Activated T-cell treated with anti-CD3 and anti-CD28 coated beads for 24 hours (primary cell): ENCODE measurements at places on chromosomes 12 and 14.

DNA sequence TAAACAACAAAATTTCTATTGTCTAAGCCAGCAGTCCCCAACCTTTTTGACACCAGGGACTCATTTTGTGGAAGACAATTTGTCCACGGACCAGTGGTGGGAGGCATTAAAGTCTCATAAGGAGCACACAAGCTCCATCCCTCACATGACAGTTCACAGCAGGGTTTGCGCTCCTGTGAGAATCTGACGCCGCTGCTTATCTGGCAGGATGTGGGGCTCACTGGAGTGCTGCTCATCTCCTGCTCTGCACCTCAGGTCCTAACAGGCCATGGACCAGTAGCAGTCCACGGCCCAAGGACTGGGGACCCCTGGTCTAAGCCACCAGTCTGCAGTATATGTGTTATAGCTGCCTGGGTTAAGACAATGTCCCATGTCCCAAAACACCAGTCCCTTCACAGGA lies 27.2 kb downstream of the VCPKMT start:
- no peak for DNase-seq

DNA sequence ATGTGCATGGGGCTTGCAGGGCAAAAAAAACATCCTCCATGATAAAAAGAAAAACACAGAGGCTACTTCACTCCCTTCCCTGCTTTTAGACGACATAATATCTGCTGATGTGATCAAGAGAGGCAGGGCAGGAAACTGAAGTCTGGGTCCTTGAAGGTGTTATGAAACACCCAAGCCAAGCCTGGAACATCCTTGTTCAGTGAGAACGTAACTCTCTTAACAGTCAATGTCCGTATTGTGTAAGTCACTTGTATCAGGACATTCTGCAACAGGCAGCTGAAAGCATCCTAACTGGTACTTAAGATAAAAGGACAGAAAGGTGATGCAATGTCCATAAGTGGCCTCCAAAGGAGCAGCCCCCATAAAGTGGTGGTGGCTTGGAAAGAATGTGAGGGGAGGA lies 20.0 kb downstream of the KCNK10 start:
- DNase-seq, result no peak

GRCh38 chr12:81722004-81722403 lies 37.1 kb downstream of the PPFIA2 start:
- DNase-seq, result no peak

- no peak for DNase-seq
Measured at GRCh38 chr12:27303139-27304111, 29.2 kb upstream of the BMAL2 start.

DNA sequence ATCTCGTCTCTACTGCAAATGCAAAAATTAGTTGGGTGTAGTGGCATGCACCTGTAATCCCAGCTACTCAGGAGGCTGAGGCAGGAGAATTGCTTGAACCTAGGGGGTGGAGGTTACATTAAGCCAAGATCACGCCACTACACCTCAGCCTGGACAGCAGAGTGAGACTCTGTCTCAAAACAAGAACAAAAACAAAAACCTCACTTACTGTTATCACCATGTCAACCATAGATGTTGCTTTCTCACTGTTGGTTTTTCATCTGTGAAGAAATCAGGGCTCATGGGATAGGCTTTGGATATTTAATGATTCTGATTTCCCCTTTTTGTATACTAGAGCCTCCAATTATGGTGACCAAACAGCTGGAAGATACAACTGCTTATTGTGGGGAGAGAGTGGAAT lies 49.7 kb upstream of the CHPT1 start:
- no peak for DNase-seq

DNA sequence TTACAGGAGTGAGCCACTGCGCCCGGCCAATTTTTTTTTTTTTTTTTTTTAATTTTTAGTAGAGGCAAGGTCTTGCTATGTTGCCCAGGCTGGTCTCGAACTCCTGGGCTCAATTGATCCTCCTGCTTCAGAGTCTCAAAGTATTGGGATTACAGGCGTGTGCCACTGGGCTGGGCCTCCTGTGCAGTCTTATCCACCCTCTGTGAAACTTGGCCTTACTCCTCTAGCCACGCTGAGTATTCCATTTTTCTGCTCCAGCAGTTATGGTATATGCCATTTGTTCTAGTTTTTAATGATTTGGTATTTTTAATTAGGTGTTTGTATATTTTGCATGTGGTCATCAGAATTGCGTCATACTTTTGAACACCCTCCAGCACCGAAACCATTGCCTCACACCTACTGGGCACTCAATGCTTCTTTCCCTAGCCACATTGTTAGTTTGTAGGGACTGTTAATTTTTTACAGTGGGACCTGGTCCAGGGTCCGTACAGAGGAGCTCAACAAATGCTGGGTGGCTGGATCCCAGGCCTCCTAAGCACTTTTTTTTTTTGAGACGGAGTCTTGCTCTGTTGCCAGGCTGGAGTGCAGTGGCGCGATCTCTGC lies 11.4 kb downstream of the RIOX1 start:
- DNase-seq, result no peak

DNA sequence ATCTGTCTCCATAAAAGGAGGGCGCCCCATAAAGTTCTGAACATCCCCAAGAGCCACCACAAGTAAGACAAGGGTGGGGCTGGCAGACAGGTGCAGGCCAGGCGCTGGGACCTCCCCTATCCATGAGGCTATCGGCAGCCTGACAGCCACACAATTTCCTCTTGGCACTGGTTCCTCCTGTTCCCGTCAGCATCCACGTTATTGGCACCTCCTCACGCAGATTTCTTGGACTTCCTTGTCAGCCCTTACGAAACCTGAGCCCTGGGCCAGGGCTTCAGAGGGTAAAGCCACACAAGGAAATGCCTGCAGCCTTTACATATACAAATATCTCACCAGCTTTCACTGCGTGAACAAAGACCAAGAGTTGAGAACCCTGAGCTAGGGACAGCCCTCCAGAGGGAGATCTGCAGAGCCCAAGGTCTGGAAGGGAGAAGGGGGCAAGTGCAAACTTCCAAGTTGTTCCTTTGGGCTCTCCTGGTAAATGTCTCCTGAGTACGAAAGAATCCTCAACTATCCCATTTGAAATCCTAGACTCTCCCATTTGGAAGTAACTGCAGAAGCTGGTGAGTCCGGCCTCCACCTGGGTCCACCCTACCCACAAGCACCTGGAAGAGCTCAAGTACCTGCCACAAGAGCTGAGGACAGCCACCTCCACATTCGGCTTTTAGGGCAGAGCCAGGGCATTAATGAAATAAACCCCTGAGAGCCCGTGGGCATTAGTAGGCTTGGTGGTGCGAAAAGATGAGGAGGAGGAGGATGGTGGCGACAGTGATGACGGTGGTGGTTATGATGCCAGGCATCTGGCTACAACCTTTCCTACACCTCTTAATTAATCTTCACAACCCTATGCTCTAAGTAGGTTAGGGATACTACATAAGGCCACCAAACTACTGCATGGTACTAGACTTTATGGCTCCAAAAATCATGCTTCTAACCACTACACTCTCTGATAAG lies 5.5 kb upstream of the TC2N start:
- no peak for DNase-seq

DNA sequence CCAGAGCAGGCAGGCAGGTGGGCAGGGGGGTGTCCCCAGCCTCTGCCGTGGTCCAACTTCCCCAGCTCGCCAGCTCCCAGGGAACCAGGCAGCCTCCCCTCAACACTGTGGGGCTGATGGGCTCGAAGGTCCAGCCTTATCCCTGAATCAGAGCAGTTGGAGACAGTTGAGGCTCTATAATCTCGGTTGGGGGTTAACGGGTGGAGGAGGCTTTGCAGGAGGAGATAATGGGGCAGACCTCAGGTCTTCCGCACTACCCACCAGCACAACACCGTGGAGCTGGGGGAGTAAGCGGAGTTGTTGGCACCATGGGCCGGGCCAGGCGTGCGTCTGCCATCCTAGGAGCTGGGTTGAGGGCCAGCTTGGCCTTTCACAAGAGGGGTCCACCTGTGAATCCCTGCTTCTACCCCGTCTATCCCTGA lies 13.9 kb upstream of the HDAC7 start:
- no peak for DNase-seq

GRCh38 chr12:103401421-103401820 lies 94.3 kb downstream of the C12orf42 start:
- no peak for DNase-seq

- DNase-seq, result no peak
Measured at GRCh38 chr12:63034601-63035000, 99.7 kb upstream of the PPM1H start.

- no peak for DNase-seq
Measured at GRCh38 chr14:26596543-26597061, 1.2 kb downstream of the NOVA1 start.

DNA sequence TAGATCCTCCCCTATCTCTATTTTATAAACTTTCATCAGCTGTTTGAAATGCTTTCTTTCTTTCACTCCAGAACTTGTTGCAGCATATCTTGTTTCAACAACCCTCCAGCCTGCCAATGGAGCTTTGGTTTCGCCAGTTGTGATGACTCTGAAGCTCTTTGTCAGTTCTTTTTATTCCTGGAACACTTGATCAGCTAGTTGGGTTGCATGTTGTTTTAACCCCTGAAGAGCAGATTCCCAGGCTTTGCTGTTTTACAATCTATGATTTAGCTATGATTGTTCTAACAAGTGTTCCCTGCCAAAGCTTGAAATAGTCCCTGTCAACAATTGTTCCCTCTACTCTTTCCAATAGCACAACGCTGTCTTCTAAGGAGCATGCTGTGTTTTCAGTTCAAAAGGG lies 50.6 kb upstream of the FUT8 start:
- no peak for DNase-seq

- no peak for DNase-seq
Measured at GRCh38 chr14:80390906-80391305, 179.6 kb upstream of the DIO2 start.
